A549 treated with CORT108297 at 1 μM for 4 hours (cell line): ENCODE measurements at places on chromosomes 16 and 17. TPM values are rescaled to one million over a fixed set of nuclear protein-coding genes. Genes with fewer than 3 reads are reported as not detected.

Gene ACE
- 0.31 to 0.99 TPM (median 0.64 TPM) in 5 replicates for total RNA-seq

Gene MYADML2
- total RNA-seq: not detected in 5 replicates

Gene ZNF597
- total RNA-seq: 0.82 to 1.1 TPM (median 0.95 TPM) in 5 replicates

Gene NSRP1
- 25.1 to 40.2 TPM (median 27.4 TPM) in 5 replicates for total RNA-seq

Gene PRAC2
- total RNA-seq: not detected in 5 replicates
